Adrenal gland (tissue), 19 donors: ENCODE measurements at places on chromosomes 7 and 10. TPM values are rescaled to one million over a fixed set of nuclear protein-coding genes. Genes with fewer than 3 reads are reported as not detected.

Gene COX19
- 21.4 TPM for total RNA-seq

- H3K4me1 ChIP-seq = no peaks in the 10 kb centered on the region
- no peaks in the 10 kb centered on the region for H3K27me3 ChIP-seq
- no peaks in the 10 kb centered on the region for H3K36me3 ChIP-seq
- no peak for DNase-seq
- H3K4me3 ChIP-seq = no peak overlapping the region
- H3K27ac ChIP-seq = no peak overlapping the region
Observed at GRCh38 chr10:2556883-2557282, 510.5 kb upstream of the PFKP start.

GRCh38 chr10:34615770-34616169, 199.3 kb downstream of the PARD3 start:
- no peaks in the 10 kb centered on the region for H3K36me3 ChIP-seq
- H3K27ac ChIP-seq = no peak overlapping the region
- no peak overlapping the region for H3K4me3 ChIP-seq
- H3K27me3 ChIP-seq = no peaks in the 10 kb centered on the region

GRCh38 chr7:151038951-151039849, 9.1 kb upstream of the ASIC3 start:
- peaks cover 13% of the 10 kb centered on the region for H3K4me1 ChIP-seq
- H3K27ac ChIP-seq = peak overlapping the region; percentile 71
- DNase-seq = peak; percentile 96
- H3K4me3 ChIP-seq = no peak overlapping the region
- no peaks in the 10 kb centered on the region for H3K27me3 ChIP-seq

DNA sequence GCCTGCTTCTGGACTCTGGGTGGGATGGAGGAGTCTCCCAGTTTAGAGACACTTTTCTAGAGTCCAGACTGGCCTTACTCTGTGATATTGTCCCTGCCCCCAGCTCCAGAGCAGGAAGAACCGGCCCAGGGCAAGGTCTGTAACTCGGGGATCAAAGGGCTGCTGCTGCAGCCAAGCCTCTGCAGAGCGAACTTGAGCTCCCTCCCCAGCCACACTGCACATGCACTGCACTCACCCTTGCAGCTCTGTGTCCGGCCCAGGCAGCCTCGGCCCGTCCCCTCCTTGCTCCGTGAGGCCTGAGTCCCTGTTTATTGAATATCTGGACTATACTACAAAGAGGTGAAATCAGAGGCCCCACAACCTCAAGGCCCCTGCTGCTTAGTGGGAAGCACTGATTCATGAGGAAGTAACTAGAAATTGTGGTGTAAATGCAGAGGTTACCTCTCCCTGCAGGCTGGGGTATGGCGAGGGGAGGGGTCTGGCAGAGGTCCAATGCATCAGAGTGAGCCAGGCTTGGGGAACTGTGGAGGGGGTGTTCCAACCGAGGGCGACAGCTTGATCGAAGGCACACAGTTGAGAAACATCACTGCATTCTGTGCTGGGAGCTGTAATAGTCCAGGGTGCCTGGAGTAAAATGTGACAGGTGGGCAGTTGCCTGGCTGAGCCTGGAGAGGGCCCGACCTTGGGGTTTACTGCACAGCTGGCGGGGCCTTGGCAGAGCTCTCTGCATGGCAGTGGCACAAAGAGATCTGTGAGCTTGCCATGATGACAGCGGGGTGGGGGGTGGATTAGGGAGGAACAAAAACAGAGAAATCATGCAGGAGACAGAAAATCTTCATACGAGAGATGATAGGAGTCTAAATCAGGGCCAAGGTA, 49.1 kb downstream of the AOC1 start:
- H3K27ac ChIP-seq = no peak overlapping the region
- peaks cover 22% of the 10 kb centered on the region for H3K4me1 ChIP-seq
- no peaks in the 10 kb centered on the region for H3K36me3 ChIP-seq
- H3K27me3 ChIP-seq = no peaks in the 10 kb centered on the region
- peak; percentile 56 for DNase-seq
- H3K4me3 ChIP-seq = no peak overlapping the region

- no peak for DNase-seq
- no peak overlapping the region for H3K27ac ChIP-seq
- peaks cover 21% of the 10 kb centered on the region for H3K36me3 ChIP-seq
- no peak overlapping the region for H3K4me3 ChIP-seq
- no peaks in the 10 kb centered on the region for H3K27me3 ChIP-seq
Observed at GRCh38 chr7:56019501-56019900, 31.7 kb downstream of the PSPH start.

DNA sequence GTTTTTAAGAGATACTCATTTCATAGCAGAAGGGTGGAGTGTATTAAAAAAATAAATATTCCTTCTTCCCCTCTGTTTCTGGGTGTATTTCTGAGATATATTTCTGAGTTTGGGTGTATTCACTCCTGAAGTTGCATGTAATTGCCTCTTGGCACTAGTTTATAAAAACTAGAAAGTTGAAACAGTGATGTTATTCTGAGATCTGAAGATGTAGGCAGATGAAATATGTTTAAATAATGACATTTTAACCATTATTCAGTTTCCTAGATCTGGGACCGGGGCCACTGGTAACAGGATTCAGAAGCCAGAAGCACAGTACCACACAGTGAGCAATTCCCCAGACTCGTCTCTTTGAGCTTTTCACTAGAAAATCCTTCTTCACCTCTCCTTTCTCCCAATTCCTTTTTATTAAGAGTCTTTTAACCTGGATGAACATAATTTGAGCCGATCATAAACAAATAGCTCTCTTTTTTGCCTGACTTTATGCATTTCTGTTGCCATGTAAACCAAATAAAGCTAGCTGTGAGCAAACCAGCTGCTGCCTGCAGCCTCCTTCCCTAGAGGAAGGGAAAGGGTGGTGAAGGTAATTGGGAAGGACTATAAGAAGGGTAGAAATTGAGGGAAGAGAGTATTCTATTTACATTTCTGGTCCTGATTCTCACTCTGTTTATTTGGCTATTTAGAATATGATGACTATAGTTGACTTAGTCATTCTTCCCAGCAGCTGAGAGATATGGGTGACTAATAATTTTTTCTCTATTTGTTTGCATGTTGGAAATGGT, 101.8 kb upstream of the STRIP2 start:
- no peak overlapping the region for H3K4me3 ChIP-seq
- H3K27me3 ChIP-seq = no peaks in the 10 kb centered on the region
- no peak for DNase-seq
- H3K27ac ChIP-seq = no peak overlapping the region
- no peaks in the 10 kb centered on the region for H3K4me1 ChIP-seq
- no peaks in the 10 kb centered on the region for H3K36me3 ChIP-seq

- DNase-seq = no peak
- no peaks in the 10 kb centered on the region for H3K4me1 ChIP-seq
- H3K36me3 ChIP-seq = no peaks in the 10 kb centered on the region
- no peak overlapping the region for H3K4me3 ChIP-seq
- no peaks in the 10 kb centered on the region for H3K27me3 ChIP-seq
Observed at GRCh38 chr10:80583685-80584084, 46.0 kb downstream of the SH2D4B start.

DNA sequence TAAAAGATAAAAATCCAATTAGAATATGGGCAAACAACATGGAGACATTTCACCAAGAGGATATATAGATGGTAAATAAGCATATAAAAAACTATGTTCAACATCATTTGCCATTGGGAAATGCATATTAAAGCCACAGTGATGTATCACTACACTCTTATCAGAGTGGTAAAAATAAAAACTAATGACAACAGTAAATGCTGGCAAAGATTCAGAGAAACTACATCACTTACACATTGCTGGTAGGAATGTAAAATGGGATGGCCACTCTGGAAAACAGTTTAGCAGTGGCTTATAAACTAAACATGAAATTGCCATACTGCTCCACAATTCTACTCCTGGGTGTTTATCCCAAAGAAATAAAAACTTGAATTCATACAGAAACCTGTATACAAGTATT, 59.2 kb downstream of the CROT start:
- no peaks in the 10 kb centered on the region for H3K27me3 ChIP-seq
- DNase-seq = no peak
- H3K36me3 ChIP-seq = no peaks in the 10 kb centered on the region

- DNase-seq = no peak
- no peaks in the 10 kb centered on the region for H3K27me3 ChIP-seq
- H3K36me3 ChIP-seq = peaks cover 98% of the 10 kb centered on the region
- H3K27ac ChIP-seq = no peak overlapping the region
- no peaks in the 10 kb centered on the region for H3K4me1 ChIP-seq
Observed at GRCh38 chr10:5913736-5914135, 23.7 kb downstream of the FBH1 start.

- no peak for DNase-seq
- no peak overlapping the region for H3K27ac ChIP-seq
- no peaks in the 10 kb centered on the region for H3K27me3 ChIP-seq
Observed at GRCh38 chr7:121404348-121404747, 8.2 kb upstream of the FAM3C start.

DNA sequence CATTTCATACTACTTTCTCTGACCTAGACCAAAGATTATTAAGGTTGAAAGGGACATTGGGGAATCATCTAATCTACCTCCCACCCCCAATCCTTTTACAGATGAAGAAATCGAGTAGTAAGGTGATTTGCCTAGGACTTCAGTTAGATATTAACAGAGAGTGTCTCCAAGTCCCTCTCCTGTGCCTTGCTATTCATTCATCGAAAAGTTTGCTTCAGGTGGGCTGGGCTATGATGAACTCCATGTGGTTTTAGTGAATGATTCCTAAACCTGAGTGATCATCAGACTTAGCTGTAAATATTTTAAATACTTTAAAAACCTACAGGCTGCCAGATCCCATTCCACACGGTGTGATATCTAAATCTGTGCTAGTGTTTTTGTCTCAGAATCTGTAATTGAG, 259.4 kb upstream of the SORCS1 start:
- H3K4me3 ChIP-seq = no peak overlapping the region
- DNase-seq = no peak
- H3K4me1 ChIP-seq = no peaks in the 10 kb centered on the region
- H3K27me3 ChIP-seq = no peaks in the 10 kb centered on the region
- H3K36me3 ChIP-seq = no peaks in the 10 kb centered on the region
- no peak overlapping the region for H3K27ac ChIP-seq

- no peak overlapping the region for H3K4me3 ChIP-seq
- no peak for DNase-seq
- no peaks in the 10 kb centered on the region for H3K36me3 ChIP-seq
- H3K4me1 ChIP-seq = peaks cover 41% of the 10 kb centered on the region
Observed at GRCh38 chr7:55095672-55096071, 76.9 kb downstream of the EGFR start.

DNA sequence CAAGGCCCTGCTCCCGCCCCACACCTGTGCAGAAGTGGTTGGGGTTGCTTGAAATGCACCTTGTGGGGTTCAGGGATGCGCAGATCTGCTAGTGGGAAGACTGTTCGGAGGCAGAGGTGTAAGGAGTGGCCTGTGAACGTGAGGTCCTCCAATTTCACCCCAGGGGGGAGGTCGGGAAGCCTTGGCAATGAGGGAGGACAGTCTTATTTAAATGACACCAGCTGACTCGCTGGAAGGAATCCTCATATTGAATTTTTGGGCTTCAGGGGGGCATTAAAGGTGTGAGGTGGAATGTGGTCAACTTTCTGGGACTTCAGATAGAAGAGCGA, 218.8 kb upstream of the CELF2 start:
- DNase-seq = no peak
- no peaks in the 10 kb centered on the region for H3K36me3 ChIP-seq
- H3K27ac ChIP-seq = no peak overlapping the region
- no peak overlapping the region for H3K4me3 ChIP-seq
- no peaks in the 10 kb centered on the region for H3K4me1 ChIP-seq

DNA sequence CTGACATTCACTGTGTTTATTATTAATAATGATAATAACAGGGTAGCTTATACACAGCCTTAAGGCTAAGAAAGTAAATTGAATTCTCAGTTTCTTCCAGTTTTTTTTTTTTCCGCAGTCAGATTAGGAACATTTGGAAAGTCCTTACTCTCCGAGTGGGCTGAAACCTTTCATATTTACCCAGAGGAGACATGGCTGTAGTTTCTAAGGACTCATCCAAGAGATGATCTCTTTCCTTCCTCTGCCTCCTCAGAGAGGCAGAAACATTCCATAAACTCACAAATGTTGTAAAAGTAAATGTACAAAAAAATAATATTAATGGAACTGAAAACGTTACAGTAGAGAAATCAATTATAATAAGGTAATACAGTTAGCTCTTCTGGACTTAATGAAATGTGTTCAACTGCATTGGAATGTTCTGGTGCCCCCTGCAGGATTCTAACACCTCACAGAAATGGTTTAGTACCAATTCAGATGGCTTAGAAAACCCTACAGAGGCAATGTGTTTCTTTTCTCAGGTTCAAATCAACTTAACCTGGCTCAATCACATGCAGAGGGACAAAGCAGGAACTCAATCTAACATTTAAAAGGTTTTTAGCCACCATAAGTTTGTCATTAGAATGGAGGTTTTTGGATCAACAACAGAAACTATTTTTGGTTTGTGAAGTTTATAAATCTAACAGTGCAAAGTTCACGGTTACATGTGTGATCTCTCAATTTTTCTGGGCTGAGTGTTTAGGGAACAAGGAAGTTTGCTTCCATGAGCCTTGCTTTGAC, 71.7 kb downstream of the ICA1 start:
- H3K4me3 ChIP-seq = no peak overlapping the region
- H3K4me1 ChIP-seq = no peaks in the 10 kb centered on the region
- DNase-seq = peak; percentile 38
- no peaks in the 10 kb centered on the region for H3K36me3 ChIP-seq

- no peaks in the 10 kb centered on the region for H3K36me3 ChIP-seq
- peaks cover 18% of the 10 kb centered on the region for H3K4me1 ChIP-seq
- no peak overlapping the region for H3K27ac ChIP-seq
Observed at GRCh38 chr7:50068850-50069551, 24.0 kb downstream of the ZPBP start.

GRCh38 chr10:110323503-110323902, 18.8 kb upstream of the SMNDC1 start:
- DNase-seq = no peak
- no peaks in the 10 kb centered on the region for H3K36me3 ChIP-seq
- H3K27me3 ChIP-seq = no peaks in the 10 kb centered on the region
- H3K27ac ChIP-seq = no peak overlapping the region
- H3K4me3 ChIP-seq = no peak overlapping the region
- H3K4me1 ChIP-seq = no peaks in the 10 kb centered on the region

DNA sequence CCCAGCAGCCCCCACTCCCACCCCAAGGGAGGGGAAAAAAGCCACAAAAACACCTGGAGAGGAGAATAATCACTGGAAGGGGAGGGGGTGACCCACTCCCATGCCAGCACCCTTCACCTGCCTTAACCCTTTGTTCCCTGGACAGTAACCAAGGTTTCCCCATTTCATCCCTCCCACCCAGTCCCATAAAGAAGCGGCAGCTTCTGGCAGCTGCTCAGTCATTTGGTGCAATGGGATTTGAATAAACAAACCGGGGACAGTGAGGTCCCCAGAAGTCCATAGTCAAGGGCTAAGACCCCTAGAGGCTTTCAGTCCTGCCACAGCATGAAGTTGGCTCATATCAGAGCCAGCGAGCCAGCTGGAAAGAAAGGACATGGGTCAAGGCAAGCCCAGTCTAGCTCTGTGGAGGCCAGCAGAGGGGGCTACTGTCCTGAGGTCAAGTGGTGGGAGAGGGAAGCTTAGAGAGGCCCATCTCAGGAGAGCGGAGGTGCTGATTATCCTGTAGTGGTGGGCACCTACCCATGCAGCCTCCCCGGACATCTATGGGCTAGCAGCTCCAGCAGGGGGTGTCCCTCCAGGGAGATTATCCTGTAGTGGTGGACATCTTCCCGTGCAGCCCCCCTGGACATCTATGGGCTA, 58.9 kb upstream of the LBX1 start:
- H3K27ac ChIP-seq = no peak overlapping the region
- peaks cover 12% of the 10 kb centered on the region for H3K4me1 ChIP-seq
- H3K27me3 ChIP-seq = peaks cover 37% of the 10 kb centered on the region
- peak; percentile 58 for DNase-seq

- no peak overlapping the region for H3K27ac ChIP-seq
- H3K4me1 ChIP-seq = no peaks in the 10 kb centered on the region
- H3K27me3 ChIP-seq = no peaks in the 10 kb centered on the region
- no peak overlapping the region for H3K4me3 ChIP-seq
- DNase-seq = no peak
Observed at GRCh38 chr10:94219829-94220228, 142.9 kb downstream of the NOC3L start.

Gene MOGAT3
- not detected for total RNA-seq

Gene SUN1
- 106 TPM for total RNA-seq

Gene DIP2C
- 23.4 TPM for total RNA-seq
